Effector CD8-positive, alpha-beta T cell (primary cell): ENCODE measurements at places on chromosomes 3 and 15.
A peak's percentile ranks its signal among the peaks of the same experiment; 100 is the strongest.

DNA sequence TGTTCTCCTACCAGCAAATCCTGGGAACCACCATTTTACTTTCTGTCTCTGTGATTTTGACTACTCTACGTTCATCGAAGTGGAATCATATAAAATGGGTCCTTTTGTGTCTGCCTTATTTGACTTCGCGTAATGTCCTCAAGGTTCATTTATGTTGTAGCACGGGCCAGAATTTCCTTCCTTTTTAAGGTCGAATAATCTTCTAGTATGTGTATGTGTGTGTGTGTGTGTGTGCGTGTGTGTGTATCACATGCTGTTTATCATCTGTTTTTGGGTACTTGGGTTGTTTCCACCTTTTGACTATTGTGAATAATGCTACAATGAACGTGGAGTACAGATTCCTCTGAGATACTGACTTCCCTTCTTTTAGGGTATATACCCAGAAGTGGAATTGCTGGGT is 35.3 kb downstream of the STARD5 start:
- no peak for DNase-seq

DNA sequence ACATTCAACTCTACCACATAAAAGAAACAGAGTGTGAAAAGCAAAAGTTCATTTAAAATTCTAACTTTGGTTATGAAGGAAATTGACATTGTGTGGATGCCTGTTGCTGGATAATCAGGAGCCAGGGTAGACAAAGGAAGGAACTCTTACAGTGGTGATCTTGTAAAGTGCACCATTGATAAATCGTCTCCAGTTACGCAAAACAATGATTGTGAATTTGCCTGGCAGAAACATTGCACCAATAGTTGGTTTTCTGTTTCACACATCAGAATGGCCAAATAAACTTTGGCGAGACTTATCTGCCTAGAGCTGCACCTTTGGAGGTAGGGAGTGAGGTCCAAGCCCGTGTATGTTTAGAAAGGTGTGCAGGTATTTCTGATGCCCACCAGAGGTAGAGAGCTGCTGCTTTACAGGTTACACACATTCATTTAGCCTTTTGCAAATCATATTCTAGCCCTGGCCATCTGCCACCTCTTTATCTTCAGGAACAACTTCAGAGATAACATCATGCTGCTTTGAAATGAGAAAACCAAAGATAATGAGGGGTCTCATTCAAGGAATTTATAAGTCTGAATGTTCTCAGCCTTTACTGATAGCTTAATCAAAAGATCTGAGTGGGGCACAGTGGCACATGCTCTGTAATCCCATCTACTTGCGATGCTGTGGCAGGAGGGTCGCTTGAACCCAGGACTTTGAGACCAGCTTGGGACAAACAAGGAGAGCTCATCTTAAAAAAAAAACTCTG is 47.4 kb upstream of the P3H2 start:
- no peak for DNase-seq

- DNase-seq: no peak
Measured at GRCh38 chr3:129665024-129665768, 58.7 kb upstream of the PLXND1 start.

DNA sequence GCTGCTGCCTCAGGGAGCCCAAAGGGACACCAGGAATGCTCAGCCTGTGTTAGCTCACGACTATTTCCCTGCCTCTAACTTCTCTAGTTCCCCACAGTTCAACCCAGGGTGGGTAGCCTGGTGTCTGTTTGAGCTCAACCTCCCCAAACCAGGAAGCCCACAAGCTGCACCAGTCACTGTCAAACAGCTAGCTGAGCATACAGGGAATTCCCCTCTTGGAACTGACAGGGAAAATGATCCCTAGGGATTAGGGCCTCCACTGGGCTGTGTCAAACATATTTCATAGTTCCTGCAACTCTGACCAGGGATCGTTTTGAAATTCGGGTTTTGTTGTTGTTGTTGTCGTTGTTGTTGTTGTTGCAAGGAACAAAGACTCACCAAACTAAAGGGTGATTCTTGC is 147.1 kb upstream of the ICE2 start:
- DNase-seq: no peak

- no peak for DNase-seq
Measured at GRCh38 chr15:89116404-89116803, 28.1 kb downstream of the ABHD2 start.

GRCh38 chr3:188796122-188796631 is 375.6 kb upstream of the TPRG1 start:
- DNase-seq: no peak

DNA sequence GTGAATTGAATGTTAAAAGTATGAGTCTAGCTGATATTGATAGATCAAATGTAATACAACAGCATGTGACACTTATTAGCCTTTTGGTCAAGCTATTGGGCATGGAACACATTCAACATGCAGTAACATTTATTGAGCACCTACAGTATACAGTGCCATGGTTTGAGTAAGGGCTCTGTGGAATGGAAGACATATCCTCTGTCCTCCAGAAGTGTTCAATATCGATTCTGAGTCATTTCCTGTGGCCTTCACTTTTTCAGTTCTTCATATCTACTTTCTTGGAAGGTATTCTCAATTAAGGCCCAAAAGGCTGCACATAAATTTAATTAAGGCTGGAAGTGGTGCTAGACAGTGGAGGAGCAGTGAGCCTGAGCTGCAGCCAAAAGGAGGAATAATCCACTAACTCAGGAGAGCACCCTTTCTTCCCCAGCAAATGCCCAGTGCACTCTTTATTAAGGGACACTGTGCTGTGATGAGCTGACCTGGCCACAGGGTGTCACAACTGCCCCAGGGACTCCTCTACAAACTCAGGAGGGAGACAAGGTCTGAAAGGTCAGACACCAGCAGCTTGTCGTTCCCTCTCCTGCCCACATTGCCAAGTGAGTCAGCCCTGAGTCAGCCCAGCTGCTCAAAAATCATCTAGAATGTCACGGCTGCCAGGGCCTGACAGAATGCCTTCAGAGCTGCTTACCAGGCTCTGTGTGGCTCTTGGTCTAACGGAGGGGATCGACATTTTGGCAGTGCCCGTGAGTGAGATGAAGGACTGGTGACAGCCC is 544.8 kb downstream of the AGBL1 start:
- DNase-seq: no peak

DNA sequence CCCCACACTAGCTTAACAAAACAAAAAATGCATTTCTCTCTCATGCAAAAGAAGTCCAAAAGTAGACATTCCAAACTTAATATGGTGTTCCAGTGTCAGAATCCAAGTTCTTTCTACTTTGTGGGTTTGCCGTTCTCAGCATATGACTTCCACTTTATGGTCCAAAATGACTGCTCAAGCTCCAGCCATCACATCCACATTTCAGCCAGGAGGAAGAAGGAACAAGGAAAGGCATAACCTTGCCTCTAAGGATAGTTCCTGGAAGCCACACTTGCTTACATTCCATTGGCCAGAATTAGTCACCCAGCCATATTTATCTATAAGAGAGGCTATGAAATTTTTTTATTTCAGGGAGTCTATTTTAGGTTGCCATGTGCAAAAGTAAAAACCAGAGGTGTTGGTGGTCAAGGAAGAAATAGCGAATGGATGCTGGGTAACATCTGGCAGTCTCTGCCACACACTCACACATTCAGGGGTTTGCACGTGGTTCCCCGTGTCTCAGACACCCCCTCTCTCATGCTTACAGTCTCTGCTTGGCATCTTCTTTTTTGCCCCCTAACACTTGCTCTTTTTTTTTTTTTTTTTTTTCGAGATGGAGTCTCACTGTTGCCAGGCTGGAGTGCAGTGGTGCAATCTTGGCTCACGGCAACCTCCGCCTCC is 69.3 kb downstream of the RPL39L start:
- no peak for DNase-seq

GRCh38 chr15:101111570-101112262 is 140.1 kb downstream of the CHSY1 start:
- DNase-seq: no peak

DNA sequence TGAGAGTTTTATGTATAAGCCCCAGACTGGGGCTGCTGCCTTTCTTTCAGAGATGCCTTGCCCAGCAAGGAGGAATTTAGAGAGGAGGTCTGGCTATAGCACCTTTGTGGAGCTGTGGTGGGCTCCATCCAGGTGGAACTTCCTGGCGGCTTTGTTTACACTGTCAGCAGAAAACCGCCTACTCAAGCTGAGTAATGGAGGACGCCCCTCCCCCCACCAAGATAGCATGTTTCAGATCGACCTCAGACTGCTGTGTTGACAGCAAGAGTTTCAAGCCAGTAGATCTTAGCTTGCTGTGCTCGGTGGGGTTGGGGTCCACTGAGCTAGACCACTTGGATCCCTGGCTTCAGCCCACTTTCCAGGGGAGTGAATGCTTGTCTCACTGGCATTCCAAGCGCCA is 155.6 kb downstream of the STXBP5L start:
- no peak for DNase-seq

GRCh38 chr3:111874177-111874820 is 15.2 kb downstream of the PHLDB2 start:
- no peak for DNase-seq

DNA sequence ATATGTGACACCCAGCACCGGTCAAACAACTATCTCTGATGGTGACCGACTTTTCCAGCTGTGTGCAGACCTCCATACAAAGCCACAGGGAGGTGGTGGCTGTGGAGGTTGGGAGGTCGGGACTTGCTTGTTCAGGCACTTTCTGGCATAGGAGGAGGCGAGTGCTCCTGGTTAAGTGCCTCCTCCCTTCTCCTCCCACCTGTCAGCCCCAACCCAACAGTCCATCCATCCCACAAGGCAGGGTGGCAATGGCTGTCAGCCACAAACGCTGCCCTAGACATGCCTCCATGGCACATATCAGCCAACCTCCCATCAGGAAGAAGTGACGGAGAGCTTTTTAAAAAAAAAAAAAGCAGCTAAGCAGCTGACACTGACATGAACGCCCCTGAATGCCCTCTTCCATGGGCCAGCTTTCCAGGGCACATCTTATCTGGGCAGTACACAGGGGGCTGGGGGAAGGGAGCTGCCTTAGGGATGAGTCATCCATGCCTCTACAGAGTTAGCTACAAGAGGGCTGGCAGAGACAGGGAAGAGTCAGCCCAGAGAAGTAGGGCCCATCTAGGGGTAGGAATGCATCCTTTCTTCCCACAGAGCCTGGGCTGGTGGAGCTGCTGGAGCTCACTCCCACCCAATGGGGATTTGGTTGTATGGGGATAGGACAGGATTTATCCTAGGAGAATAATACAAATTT is 41.2 kb downstream of the CCDC12 start:
- no peak for DNase-seq

DNA sequence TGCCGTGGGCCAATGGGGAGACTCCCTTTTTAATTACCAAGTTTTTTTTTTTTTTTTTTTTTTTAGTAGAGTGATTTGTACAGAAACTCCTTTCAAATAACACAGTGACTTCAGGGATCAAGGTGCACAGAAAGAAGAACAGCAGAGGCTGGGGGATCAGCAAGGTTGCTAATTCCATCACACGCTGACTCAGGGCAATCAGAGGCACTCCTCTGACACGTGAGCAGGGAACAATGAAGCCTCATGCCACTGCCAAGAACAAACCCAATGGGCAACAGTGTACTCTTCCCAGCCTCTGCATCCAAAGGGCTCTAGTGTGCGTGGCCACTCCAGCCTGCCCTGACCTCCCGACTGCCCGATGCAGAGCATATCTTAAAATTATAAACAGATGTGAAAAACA is 186.7 kb upstream of the WNT5A start:
- DNase-seq: no peak

DNA sequence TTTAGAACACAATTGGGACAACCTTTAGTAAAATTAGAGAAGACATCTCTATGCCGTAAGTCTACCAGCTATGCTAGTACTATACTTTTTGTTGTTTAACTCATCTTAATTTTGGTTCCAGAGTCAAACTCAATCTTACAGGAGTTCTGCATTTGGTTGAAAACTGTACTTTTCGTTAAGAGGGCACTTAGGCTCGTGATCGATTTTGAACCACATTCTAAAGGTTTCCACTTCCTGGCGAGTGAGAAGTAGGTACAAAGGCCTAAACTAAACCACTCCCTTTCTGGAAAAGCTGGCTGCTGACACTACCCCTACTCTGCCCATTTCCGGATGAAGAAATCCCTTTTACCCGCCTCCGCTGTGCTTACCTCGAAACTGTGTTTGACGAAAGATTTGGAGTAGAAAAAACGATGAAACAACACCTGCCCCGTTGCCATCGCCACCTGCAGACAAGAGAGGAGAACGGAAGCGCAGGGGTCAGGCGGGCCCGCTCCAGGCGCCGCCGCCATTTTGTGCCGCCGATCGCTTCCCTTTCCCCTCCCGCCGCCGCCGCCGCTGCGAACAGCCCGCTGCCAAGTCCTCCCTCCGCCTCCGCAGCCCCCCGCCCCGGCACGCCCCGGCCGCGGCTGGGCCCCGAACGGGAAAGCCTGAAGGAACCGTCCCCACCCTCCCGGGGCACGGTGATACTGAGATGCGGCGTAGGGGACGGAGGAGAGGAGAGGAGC is 748 bp downstream of the CCNL1 start:
- peak; percentile 66 for DNase-seq

GRCh38 chr3:100600181-100601042 is 9.0 kb upstream of the ADGRG7 start:
- no peak for DNase-seq

- no peak for DNase-seq
Measured at GRCh38 chr15:86316726-86317383, 237.2 kb downstream of the AGBL1 start.

- no peak for DNase-seq
Measured at GRCh38 chr15:42378011-42378410, 18.7 kb downstream of the CAPN3 start.

GRCh38 chr3:101936419-101937356 is 87.4 kb downstream of the NFKBIZ start:
- DNase-seq: no peak

GRCh38 chr3:88986834-88987233 is 120.6 kb upstream of the EPHA3 start:
- DNase-seq: no peak

DNA sequence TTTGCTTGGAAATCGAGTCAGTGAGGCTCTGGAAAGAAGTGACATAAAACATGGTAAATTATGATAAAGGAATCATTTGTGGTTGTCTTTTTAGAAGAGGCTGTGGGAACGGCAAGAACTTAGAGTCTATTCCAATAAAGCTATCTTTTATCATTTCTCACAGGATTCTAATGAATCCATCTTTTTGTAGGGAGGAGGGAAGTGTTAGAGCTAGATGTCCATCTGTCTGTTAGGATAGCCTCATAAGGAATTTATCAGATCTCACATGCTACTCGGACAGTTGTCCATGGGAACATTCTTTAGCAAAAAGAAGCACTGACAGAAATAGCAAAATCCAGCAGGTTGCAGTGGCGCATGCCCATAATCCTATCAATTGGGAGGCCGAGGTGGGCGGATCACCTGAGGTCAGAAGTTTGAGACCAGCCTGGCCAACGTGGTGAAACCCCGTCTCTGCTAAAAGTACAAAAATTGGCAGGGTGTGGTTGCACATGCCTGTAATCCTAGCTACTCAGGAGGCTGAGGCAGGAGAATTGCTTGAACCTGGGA is 37.0 kb downstream of the STARD9 start:
- no peak for DNase-seq

GRCh38 chr3:186239321-186239720 is 122.7 kb downstream of the DGKG start:
- DNase-seq: no peak
